ENCODE measurements at places on chromosomes 2 and 18.

- DNase-seq: no peak
Observed at GRCh38 chr2:119586085-119586484, 41.8 kb downstream of the CFAP221 start.

GRCh38 chr2:69997015-69997830 is 35.8 kb upstream of the ASPRV1 start:
- DNase-seq: peak; percentile 52

DNA sequence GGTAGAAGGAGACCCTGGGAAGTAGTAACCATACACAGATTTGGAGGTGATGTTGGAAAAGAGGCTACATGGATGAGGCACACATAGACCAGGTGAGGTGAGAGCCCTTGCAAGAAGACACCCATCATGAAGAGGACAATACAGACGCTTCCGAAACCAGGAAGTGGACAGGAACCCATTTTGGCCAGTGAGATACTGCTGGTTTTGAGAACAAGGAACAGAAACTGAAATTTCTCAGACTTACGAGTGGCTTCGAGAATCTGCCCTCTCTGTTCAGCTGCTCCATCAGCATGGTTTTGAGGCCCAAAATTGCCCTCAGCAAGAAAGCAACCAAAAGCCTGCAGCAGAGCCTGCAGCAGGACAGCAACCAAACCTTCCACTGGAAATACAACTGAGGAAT is 479.1 kb upstream of the NRXN1 start:
- no peak for DNase-seq

DNA sequence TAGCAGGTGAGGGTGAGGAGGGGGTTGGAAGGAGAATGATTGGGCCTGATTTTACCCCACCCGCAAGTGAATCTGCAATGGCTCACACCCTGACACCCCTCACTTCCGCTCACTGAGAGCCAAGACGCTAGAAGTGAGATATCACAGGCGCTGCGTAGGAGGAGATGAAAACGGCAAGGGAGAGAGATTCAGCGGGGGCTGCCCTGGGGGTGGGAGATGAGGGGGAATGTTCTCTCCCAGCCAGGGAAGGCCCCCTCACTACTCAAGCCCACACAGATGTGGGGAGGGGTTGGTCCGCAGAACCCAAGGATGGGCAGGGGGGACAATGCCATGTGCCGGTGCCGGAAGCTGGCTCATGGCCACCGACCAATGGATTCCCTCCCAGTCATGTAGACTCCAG is 32.9 kb downstream of the LOXHD1 start:
- no peak for DNase-seq

GRCh38 chr2:96148410-96149217 is 3.4 kb upstream of the DUSP2 start:
- DNase-seq: peak; percentile 57

GRCh38 chr18:23963443-23964165 is 51.0 kb upstream of the TTC39C start:
- peak; percentile 5 for DNase-seq

- DNase-seq: no peak
Observed at GRCh38 chr18:57466745-57467409, 31.7 kb downstream of the ONECUT2 start.

DNA sequence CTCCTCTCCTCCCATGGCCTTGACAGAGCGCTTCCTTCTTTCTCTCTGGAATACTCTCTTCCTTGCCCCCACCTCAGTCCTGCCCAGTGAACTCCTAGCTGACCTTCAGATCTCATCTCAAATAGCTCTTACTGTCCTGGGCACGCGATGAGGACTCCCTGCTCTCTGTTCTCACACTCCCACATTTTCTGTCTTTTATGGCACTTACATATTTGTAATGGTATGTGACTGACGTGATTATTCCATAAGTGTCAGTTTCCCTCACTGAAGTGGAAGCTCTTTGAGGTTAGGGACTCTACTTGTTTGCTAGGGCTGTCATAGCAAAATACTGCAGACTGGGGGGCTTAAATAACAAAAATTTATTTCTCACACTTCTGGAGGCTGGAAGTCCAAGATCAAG is 1.7 kb upstream of the DYSF start:
- DNase-seq: no peak

DNA sequence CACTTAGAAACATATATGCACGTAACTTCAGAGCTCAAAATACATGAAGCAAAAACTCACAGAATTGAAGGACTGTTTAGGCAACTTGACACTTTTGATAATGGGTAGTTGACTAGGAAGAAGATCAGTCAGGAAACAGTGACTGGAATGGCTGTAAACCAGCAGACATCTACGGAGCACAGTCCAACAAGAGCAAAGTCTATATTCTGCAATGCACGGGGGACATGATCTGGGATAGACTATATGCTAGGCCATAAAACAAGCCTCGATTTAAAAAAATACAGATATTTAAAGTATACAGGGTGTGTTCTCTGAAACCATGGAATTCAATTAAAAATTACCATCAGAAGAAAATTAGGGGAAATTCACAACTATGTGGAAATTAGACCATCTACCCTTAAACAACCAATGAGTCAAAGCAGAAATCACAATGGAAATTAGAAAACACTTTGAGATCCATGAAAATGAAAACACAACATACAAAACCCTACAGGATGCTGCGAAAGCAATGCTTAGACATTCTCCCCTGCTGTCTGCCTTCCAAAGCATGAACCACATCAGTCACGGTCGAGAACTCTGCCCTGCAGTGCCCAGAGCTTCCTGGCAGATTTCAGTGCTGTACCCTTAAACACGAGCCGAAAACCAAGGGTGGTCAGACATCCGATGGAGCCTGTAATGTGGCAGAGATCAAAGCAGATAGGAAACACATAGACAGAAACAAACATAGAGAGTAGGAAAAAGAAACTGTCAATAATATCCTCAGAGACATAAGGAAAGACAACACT is 651.9 kb upstream of the HS6ST1 start:
- no peak for DNase-seq

DNA sequence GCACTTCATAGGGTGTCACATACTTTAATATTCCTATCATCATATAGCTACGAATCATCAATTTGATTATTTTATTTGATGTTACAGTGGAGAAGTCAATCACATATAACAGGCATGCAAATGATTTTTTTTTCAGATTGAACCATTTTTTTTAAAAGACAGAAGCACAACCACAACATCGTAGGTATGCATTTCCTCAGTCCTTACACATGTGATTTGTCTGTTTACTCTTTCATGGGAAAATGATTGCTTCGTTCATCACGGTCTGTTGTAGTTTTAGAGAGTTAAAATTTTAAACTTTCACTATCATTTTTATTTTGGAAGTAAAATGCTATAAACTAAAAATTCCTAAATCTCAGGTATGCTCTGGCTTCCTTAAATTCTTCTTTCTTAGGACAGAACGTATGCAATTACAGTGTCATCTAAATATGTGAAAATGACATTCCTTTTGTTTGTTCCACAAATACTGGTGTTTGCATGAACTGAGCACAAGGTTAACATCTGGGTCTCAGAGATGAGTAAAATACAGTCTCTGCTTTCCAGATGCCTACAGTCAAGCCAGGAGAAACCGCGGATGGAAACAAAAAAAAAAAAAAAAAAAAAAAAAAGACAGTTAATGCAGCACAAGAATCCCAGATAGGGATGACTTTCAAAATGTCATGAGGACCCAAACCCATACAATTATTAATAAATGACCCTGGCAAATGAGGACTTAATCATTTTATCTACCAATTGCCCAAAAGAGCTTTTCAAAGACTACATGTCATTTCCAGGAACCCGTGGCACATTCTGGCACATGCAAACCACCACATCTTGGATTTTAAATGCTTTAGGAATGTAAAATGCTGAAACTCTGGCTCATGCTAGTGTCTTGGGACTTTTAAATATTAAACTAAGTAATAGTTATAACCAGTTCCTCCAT is 201.2 kb downstream of the LRP1B start:
- no peak for DNase-seq

- DNase-seq: no peak
Observed at GRCh38 chr2:233938676-233939370, 21.6 kb downstream of the TRPM8 start.

- DNase-seq: no peak
Observed at GRCh38 chr2:101790857-101791256, 93.3 kb downstream of the MAP4K4 start.

GRCh38 chr18:24270937-24271380 is 126.7 kb downstream of the OSBPL1A start:
- DNase-seq: peak; percentile 54

DNA sequence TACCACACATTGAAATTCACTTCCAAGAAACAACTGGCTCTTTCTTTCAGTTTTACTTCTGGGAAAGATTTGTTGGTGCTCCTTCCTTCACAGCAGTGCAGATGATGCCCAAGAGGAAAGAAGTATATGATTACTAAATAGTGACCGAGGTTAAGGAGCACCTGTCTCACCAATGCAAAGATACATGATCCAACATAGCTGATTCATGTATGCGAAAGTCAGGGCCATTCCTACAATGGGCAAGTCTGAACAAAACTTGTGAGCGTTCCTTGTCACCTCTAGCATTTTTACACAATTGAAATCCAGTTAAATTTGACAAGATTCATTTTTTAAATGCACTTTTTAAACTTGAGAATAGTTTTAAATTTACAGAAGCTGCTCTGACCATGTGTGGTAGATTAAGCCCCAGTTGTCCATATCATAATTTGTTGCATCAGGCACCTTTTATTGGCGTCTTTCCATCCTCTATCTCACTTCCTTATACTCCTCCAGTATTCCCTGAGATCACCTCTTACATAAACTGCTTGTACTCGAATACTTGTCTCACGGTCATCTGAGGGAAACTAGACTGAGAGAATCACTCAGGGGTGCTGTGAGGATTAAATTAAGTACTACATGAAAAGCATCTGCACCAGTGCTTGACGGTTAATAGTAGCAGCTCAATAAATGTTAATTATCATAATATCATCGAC is 438.8 kb upstream of the CDH20 start:
- DNase-seq: no peak

GRCh38 chr2:7904319-7904718 is 777.5 kb upstream of the ID2 start:
- no peak for DNase-seq

DNA sequence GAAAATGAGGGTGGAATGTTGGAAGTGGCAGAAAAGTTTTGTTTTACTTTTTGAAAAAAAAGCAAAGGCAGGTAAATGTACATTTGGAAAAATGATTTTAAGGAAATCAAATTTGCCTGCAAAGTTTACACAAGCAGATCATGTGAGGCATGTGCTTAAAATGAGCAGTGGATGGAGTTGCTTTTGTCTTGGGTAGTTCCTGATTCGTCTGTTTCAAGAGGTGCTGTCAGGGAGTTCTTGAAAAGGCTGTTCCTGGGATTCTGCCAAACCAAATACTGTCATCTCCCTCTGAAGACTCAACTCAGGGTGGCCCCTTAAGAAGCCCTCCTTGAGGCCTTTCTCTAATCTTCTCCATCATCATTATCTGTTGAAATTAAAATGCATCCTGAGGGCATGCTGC is 59.0 kb downstream of the TACR1 start:
- no peak for DNase-seq

- no peak for DNase-seq
Observed at GRCh38 chr2:66686755-66687154, 251.8 kb downstream of the MEIS1 start.

- DNase-seq: no peak
Observed at GRCh38 chr2:160292225-160292624, 92.2 kb upstream of the ITGB6 start.

- no peak for DNase-seq
Observed at GRCh38 chr2:183497861-183498260, 373.6 kb downstream of the NUP35 start.

GRCh38 chr2:207130958-207131521 is 34.7 kb downstream of the KLF7 start:
- DNase-seq: no peak

- no peak for DNase-seq
Observed at GRCh38 chr18:79042276-79042675, 26.9 kb upstream of the ATP9B start.

DNA sequence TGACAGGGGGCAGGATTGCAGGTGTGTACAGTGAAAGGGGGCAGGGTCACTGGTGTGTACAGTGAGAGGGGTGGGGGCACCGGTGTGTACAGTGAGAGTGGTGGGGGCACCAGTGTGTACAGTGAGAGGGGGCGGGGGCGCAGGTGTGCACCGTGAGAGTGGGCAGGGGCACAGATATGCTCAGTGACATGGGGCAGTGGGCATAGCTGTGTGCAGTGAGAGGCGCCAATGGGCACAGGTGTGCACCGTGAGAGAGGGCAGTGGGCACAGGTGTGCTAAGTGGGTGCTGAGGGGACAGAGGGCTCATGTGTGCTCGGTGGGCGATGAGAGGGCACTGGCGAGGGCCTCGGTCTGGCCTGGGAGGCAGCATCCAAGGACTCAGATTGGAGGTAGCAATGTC is 63.0 kb downstream of the GREB1 start:
- DNase-seq: no peak

DNA sequence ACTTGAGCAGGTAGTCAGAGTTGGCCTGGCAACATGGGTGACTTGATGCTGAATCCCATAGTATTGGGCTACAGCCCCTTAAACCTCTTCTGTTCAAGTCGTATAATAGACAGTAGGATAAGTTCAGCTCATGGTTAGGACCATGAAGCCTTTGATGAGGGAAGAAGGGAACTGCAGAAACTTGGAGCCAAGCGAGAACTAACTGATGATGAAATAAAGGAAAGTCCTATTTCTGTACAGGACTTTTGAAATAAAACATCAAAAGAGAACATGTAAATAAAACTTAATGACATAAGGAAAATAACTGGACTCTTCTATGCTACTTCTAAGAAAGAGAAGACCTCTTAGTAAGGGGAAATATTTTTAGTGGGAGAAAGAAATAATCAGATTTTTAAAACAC is 51.2 kb upstream of the UGP2 start:
- no peak for DNase-seq

GRCh38 chr2:179876266-179876665 is 14.9 kb upstream of the ZNF385B start:
- no peak for DNase-seq

GRCh38 chr2:85259101-85259590 is 68.6 kb downstream of the TGOLN2 start:
- DNase-seq: no peak

DNA sequence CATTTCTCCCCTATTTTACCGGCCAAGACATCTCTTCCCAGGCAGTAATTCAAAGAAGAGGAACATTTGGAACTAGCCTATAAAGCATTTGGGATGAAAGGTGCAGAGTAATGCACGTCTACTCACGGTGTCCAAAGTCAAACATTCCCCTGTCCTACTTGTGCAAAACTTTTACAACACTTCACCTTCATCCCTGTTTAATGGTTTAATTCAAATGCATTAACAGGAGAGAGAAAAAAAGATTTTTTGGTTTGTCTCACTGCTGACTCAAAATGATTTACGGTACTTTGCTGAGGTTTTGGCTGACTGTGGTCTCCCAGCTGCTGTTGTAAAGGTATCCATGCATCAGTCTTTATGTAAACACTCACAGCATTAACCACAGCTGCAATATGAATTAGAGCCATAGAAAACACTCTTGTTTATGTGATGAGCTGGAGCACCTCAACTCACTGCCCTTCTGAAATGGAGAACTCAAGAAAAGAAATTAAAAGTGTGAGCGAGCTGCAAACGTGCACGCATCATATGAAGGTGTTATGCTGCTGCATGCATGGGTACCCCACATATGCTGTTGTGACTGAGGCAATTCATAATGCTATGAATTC is 220.5 kb downstream of the PIEZO2 start:
- no peak for DNase-seq

DNA sequence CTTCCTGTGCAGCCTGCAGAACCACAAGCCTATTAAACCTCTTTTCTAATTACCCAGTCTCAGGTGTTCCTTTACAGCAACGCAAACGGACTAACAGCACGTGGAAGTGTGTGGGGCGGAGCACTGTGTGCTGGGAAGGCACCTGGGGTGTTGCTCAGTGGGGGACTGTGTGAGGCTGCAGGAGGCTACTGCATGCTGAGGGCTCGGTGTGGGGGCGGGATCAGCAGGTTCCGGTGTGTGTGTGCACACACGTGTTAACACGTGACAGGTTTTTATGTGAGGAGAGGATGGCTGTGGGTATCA is 58.9 kb downstream of the ANKMY1 start:
- no peak for DNase-seq
